ENCODE measurements at places on chromosomes 4 and X. TPM values are rescaled to one million over a fixed set of nuclear protein-coding genes. Genes with fewer than 3 reads are reported as not detected.

- no peak for DNase-seq
Observed at GRCh38 chr4:105126311-105127169, 20.1 kb upstream of the TET2 start.

- no peak for DNase-seq
Observed at GRCh38 chr4:152556283-152556682, 20.4 kb upstream of the FBXW7 start.

GRCh38 chrX:105975382-105975781 lies 63.1 kb downstream of the SERPINA7 start:
- no peak for DNase-seq

GRCh38 chr4:13509442-13509841 lies 25.3 kb upstream of the RAB28 start:
- DNase-seq: no peak

DNA sequence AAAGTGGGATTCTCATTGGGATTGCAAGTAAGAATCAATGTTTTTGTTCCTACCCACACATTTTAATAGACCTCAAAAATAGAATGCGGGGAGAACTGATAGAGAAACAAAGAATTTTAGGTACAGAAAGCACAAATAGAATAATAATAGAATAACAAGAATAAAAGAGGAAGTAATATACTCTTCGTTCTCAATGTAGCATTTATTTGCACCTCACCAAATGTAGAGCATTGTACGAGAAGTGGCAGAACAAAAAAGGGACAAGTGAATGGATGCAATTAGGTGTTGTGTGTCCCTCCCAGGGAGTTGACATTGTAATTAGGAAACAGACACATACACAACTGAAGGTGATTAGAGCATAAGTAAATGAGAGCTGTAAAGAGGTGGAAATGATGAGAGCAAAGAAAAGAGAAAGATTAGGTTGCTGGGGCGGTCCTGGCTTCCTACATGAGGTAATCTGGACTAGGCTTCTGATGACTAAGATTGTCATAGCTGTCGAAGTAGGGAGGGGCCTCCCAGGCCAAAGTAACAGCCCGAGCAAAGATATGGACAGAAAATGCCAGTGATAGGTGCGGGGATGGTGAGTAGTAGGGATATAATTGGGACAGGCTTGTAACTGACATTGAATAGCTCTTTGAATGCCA lies 10.4 kb downstream of the RAB9A start:
- peak; percentile 14 for DNase-seq

DNA sequence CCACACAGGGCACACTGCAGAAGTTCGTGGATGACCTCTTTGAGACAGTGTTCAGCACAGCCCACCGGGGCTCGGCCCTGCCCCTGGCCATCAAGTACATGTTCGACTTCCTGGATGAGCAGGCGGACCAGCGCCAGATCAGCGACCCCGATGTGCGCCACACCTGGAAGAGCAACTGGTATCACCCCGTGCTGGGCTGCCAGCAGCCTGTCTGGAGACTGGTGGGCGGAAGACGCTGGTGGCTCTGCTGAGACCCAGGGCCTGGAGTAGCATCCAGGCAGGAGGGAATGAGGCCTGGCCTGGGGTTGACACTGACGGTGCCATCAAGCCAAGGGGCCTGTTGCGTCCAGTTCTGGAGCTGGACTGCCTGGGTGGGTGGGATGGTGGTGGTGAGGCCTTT lies 8.6 kb downstream of the LAGE3 start:
- no peak for DNase-seq

GRCh38 chr4:40987151-40987550 lies 227.2 kb downstream of the APBB2 start:
- no peak for DNase-seq

The SYTL5 gene
- total RNA-seq: not detected

The STIM2 gene
- total RNA-seq: 32.9 TPM

The PFKFB1 gene
- total RNA-seq: 0.55 TPM

The DIPK2B gene
- 0.07 TPM for total RNA-seq

The F11 gene
- total RNA-seq: not detected
